ENCODE measurements at places on chromosomes 3 and 15.

DNA sequence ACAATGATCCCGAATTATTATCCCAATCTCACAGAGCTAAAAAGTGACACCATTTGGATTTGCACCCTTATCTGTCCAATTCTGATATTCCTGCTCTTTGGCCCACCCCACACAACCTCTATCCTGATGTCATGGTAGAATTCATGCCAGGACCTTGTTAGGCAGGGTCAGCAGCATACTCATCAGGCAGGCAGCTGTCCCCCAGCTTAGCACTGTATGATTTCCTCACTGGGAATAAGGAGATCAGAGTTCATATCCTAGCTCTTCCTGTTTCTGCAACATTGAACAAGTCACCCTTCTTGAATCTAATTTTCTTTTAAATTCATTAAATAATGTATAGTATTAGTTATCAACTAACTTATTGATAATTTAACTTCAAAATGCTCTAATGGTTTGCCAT is 12.0 kb upstream of the C3orf80 start:
- H3K27ac ChIP-seq: no peak overlapping the region
- H3K27me3 ChIP-seq: peaks cover 11% of the 10 kb centered on the region
- DNase-seq: no peak
- H3K4me1 ChIP-seq: no peaks in the 10 kb centered on the region
- H3K4me3 ChIP-seq: no peak overlapping the region

GRCh38 chr3:171172070-171172469 is 145.6 kb upstream of the SLC2A2 start:
- no peaks in the 10 kb centered on the region for H3K4me1 ChIP-seq
- H3K4me3 ChIP-seq: no peak overlapping the region
- no peaks in the 10 kb centered on the region for H3K27me3 ChIP-seq

DNA sequence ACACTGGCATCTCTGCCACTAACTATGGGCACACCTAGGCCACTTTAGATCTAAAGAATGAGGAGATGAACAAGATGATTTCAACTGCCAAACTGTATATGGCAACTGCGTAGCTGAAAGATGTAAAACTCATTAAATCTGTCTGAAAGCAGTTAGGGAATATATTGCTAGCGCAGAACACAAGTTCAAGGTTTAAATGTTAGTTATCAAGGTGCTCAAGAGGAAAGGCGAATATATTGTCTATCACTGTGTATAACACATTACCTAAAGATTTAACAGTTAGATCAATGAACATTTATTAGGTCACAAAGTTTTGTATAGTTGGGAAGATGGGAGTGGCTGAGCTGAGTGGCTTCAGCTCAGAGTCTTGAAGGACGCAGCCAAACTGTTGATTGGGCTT is 33.9 kb upstream of the PSMD6 start:
- H3K27me3 ChIP-seq: peaks cover 47% of the 10 kb centered on the region
- no peak for DNase-seq
- H3K27ac ChIP-seq: no peak overlapping the region
- H3K36me3 ChIP-seq: no peaks in the 10 kb centered on the region
- no peak overlapping the region for H3K4me3 ChIP-seq
- H3K4me1 ChIP-seq: no peaks in the 10 kb centered on the region

- H3K27me3 ChIP-seq: no peaks in the 10 kb centered on the region
- no peak overlapping the region for H3K27ac ChIP-seq
- no peak for DNase-seq
Observed at GRCh38 chr3:55801676-55802075, 314.6 kb upstream of the WNT5A start.

- no peaks in the 10 kb centered on the region for H3K36me3 ChIP-seq
- H3K4me1 ChIP-seq: peaks cover 5% of the 10 kb centered on the region
- H3K27ac ChIP-seq: no peak overlapping the region
- no peak for DNase-seq
- peaks cover 28% of the 10 kb centered on the region for H3K27me3 ChIP-seq
- no peak overlapping the region for H3K4me3 ChIP-seq
Observed at GRCh38 chr3:72505539-72506405, 342.5 kb downstream of the SHQ1 start.

DNA sequence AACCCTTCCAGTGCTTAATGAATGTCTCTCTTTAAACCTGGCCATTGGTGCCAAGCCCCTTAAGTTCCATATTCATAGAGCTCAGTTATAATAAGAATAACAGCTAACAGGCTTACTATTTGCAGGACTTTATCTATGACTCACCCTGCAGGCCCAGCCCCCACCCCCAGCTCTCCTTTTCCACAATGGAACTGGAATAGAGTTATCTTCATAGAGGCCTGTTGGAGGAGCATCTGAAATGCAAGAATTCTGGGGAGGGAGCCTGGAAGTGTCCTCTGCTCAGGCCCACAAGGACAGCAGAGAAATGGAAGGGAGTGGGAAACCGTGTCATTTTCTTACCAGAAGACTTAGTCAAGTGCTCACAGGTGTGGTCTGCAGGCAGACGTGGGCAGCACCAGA is 52.8 kb downstream of the SEMA5B start:
- peak overlapping the region; percentile 35 for H3K4me3 ChIP-seq
- peaks cover 9% of the 10 kb centered on the region for H3K27me3 ChIP-seq
- no peak for DNase-seq
- no peak overlapping the region for H3K27ac ChIP-seq
- H3K36me3 ChIP-seq: no peaks in the 10 kb centered on the region

DNA sequence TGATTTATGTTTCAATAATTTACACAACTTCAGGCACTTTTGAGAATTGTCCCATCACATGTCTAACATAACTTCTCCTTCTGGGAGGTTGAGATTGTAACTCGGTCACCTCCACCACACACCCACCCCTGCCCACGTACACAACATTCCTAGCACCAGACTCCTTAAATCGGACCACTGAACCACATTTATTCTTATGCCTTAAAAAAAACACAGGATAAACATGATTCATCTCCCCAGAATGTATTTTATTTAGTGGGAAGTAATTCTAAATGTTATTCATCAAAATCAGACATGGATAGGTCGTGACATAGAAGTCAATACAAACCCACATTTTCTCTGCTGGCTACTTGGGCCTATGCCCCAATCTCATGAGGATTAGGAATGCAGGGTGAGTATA is 3.0 kb downstream of the SNTN start:
- no peaks in the 10 kb centered on the region for H3K36me3 ChIP-seq
- no peaks in the 10 kb centered on the region for H3K27me3 ChIP-seq
- H3K4me3 ChIP-seq: no peak overlapping the region
- no peak overlapping the region for H3K27ac ChIP-seq
